NB4 (cell line): ENCODE measurements at places on chromosomes 1 and 21.

- no peak for DNase-seq
These were observed 24.9 kb upstream of the FMO2 start for GRCh38 chr1:171160211-171160610.

DNA sequence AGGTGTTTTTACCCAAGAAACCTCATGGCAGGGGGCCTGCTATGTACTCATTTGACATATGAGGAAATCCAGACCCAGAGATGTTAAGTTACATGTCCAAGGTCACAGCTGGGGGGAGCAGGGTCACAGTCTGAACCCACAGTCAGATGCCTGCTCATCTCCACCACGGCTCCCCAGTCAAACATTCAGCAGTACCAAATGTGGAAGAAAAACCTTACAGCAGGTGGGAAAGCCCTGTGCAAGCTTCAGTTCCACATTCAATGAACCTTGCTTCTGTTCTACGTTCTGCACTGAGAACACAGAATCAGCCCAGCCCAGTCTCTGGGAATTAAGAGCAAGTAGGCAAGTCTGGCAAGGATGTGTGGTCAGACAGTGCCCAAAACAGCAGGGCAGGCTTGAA lies 35.2 kb downstream of the LRP8 start:
- no peak for DNase-seq

DNA sequence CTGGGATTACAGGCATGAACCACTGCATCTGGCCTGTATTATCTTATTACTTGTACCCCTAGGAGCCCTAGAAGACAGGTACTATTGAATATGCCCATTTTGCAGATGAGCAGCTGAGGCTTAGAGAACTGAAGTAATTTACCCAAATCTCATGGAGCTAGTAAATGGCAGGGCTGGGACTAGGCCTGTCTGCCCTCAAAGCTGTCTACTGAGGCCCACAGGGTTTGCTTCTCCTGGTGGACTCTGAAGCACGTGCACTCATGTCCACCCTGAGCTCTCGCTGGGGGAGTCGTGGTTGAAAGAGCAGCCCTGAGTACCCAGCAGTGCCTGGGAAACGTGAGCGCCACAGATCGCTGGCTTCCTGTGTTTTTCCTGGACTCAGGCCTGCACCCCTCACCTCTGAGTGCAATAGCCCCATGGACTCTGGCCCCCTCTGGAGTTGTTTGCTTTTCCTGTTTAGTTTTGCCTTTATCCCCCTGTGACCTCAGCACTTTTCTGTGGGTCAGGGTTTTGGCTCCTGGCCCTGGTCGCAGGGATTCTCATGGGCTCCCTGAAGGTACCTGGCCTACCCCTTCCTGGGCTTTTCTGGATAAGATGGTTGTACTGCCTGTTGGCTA lies 52.4 kb downstream of the ARHGEF10L start:
- no peak for DNase-seq

- DNase-seq, result no peak
These were observed 881.4 kb upstream of the B3GALT2 start for GRCh38 chr1:194067772-194068171.

DNA sequence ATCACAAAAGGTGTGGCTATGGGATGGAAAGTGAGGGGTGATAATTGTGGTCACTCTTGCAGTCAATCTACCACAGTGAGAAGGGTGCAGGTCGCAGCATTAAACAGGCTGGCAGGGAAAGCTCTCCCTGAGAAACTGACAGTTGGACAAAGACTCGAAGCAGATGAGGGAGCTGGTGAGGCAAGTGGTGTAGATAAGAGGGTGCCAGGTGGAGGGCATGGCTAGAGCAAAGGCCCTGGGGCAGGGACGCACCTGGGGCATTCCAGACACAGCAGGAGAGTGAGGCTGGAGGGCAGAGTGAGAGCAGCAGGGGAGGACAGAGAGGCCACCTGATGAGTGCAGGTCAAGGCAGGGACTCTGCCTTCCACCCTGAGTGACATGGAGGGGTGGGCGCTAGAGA lies 264.8 kb downstream of the PRDM2 start:
- no peak for DNase-seq

DNA sequence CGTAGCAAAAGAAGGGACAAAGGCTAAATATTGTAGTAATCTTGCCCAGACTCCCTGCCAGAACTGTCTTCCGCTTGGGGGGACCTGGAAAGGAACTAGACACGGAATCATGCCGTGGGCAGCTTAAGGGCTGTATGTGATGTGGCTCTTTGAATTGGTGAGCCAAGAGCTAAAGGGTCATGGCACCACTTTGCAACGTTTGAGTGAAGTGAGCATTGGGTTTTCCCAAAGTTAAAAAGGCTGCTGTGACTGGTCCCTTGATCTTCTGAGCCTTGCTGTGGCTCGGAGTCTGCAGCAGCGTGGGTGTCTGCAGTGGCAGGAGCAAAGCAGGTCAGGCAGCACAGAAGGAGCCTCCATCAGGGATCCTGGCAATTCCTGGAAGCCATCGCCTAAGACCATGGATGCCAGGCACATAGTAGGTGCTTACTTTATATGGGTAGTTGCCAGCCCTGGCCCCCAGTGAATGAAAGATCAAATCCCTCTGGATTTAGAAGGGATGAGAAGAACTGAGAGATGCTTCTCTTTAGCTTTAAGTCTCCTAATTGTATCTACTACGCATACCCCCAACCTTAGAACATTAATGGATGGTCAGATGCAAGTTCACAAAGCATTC lies 1.8 kb downstream of the SMYD2 start:
- no peak for DNase-seq

DNA sequence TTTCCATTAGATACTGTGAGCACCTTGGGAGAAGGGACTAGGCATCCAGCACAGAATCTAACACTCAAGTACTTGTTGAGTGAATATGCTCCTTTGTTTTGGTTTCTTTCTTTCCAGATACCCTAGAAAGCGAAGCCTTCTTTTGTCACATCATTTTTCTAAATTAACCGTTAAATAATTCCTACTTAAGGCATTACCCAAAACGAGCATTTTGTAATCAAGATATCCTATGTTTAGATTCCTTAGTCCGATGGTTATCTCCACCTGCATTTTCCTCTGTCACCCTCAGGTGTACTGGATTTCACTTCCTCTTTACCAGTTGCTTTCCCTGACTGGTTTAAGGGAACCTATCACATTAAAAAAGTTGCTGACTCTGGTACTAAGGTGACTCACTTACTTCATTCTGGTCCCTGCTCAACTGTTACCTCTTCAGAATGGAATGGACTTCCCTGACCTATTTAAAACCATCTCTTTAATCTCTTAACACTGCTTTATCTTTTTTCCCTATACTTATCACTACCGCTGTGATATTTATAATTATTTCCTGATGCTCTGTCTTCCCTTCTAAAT lies 3.2 kb downstream of the B3GALNT2 start:
- peak; percentile 15 for DNase-seq

DNA sequence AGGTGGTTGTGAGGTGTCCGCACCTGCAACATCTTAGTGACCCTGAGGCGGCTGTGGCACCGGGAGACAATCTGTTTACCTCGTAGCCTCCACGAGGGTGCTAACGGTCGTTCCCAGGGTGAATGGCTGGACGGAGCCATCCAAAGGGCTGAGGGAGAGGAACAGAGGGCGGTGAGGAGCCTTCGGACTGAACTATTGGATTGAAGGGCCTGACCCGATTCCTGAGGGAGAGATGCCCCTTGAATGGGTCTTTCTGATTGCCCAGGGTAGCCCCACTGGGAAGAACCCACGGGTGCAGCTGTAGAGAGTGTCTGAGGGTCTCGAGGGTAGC lies 2.3 kb downstream of the NR5A2 start:
- no peak for DNase-seq

DNA sequence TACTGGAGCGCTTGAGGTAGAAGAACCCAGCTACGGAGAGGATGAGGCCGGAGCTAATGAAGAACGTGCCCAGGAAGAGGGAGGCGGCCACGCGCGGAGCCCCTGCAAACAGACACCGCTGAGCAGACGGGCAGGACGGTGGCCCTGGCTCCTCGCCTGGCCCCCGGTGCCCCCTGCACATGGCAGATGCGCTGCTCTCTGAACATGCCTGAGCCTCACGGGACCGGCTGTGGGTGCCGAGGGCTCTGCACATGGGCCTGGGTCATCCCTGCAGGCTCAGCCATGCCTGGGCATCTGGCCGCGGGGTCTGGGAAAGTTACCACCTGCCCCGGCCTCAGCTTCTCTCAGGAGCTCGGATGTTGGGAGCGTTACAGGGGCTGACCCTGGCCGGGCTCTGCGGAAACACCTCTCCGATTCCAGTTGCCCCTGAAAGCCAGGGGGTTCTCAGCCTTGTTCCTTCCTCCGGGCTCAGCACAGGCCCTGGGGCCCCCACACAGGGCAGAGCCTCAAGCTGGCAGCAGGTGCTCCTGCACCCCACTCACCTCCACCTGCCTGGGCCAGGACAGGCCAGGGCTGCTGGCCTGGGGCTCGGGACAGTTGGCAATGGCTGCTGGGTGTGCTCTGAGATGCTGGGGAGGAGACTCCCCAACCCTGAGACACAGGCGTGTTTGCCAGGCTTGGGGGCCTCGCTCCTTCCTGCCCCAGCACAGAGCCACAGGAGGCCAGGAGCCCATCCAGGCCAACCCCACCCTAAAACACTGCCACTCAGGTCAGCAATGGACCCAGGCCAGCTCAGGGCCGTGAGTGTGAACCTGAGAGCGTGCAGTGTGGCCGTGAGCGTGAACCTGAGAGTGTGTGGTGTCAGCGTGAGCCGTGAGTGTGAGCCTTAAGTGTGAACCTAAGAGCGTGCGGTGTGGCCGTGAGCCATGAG lies 12.1 kb upstream of the RNF223 start:
- DNase-seq, result no peak

- no peak for DNase-seq
These were observed 41.4 kb upstream of the HMGN1 start for GRCh38 chr21:39390212-39390765.

- no peak for DNase-seq
These were observed 33.1 kb upstream of the VPS26C start for GRCh38 chr21:37300114-37300751.

GRCh38 chr1:107767156-107767582 lies 197.8 kb downstream of the VAV3 start:
- DNase-seq, result no peak

GRCh38 chr21:29025328-29025713 lies 853 bp downstream of the USP16 start:
- DNase-seq, result peak; percentile 31

DNA sequence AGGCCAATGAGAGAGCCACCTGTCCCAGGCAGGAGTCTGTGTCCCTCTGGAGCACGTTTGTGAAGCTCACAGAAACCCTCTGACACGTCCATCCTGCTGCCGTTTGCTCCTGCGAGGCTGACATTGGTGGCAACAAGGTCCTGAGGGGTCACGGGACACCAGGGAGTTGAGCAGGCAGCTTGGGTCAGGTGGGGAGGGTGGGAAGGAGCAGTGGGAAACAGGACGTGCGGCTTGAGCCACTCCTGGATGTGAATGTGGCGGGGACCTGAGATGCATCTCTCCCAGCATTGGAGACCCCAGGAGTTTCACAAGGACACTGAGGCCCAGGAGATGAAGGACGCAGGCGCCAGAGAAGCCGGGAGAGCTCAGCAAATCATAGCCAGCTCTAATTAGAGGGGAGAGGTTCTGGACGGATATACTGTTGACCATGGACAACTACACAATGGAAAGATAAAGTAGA lies 149.0 kb downstream of the PEX14 start:
- DNase-seq, result no peak

GRCh38 chr1:201119206-201120197 lies 7.3 kb upstream of the CACNA1S start:
- DNase-seq, result peak; percentile 64

- DNase-seq, result no peak
These were observed 37.4 kb downstream of the PCAT6 start for GRCh38 chr1:202848191-202848542.

- DNase-seq, result no peak
These were observed 151.4 kb downstream of the CYYR1 start for GRCh38 chr21:26421724-26422123.

GRCh38 chr1:117541003-117541402 lies 64.8 kb upstream of the TENT5C start:
- peak; percentile 26 for DNase-seq

- no peak for DNase-seq
These were observed 1.8 kb downstream of the PTPN14 start for GRCh38 chr1:214549604-214550003.

DNA sequence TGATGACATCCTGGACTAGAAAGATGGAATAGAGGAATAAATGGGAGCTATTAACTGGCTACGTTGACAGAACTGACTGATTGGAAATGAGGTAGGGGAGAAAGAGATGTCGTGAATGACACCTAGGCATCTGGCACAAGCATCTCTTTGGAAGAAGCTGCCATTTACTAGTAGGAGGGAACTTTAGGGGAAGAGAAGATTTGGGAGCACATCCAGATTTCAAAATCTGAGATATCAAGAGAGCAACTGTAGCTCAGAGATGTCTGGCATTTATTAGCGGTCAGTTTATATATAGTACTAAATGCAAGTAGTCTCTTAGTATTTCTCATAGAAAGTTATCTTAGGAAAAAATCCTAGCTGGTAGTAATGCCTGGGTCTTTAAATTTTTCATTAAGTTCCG lies 131.9 kb upstream of the C1orf105 start:
- no peak for DNase-seq

DNA sequence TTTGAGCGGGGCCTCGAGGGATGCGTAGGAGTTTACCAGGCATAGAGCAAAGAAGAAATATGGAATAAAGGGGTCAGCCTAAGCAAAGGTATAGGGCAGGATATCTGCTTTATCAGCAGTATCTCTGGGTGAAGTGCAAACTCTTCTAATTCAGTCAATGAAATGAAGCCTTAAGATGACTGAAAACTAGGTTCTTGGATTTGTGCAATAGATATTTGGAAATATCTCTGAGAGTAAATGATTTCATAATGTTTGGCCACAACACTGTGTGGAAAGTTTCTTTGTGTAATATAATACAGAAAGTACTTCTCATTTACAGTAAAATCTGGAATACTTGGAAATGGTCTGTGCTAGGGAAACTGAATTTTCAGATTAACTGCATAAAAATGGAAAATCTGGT lies 26.1 kb downstream of the KCNJ15 start:
- DNase-seq, result peak; percentile 64

DNA sequence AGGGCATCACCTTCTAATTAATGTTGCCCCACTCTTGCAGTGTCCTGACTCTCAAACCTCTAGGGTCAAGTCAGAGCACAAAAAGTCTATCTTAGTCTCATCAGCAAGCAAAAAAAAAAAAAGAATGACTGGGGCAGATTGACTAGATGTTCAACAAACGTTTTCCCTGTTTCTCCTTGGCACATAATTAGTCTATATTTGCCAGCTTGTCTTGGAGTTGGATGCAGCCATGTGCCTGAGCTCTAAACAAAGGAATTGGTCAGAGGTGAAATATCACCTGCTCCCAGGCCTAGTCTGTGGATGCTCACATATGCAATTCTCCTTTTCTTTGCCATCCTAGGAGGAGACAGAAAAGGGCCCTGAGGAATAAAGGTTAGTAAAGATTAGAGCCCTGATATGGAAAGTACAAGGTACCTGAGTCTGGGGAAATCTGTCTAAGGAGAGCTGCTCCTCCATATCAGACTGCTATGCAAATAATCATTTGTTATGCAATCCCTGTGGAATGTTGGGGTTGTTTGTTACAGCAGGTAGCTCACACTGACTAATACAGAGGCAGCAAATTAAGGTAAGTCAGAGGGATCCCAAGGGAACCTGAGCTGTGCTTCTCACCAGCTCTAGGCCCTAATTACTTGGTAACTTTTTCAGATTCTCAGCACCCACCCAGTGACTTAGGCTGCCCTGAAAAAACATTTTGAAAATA lies 130.8 kb downstream of the BRINP2 start:
- no peak for DNase-seq

GRCh38 chr21:25977068-25977611 lies 193.4 kb downstream of the APP start:
- no peak for DNase-seq

- DNase-seq, result no peak
These were observed 15.5 kb downstream of the DYRK1A start for GRCh38 chr21:37381883-37382585.

- no peak for DNase-seq
These were observed 11.3 kb upstream of the MAB21L3 start for GRCh38 chr1:116099919-116100318.
